Effector memory CD4-positive, alpha-beta T cell (primary cell): ENCODE measurements at places on chromosomes 3 and 15.

- DNase-seq: no peak
Measured at GRCh38 chr15:26298659-26299170, 435.6 kb upstream of the ATP10A start.

DNA sequence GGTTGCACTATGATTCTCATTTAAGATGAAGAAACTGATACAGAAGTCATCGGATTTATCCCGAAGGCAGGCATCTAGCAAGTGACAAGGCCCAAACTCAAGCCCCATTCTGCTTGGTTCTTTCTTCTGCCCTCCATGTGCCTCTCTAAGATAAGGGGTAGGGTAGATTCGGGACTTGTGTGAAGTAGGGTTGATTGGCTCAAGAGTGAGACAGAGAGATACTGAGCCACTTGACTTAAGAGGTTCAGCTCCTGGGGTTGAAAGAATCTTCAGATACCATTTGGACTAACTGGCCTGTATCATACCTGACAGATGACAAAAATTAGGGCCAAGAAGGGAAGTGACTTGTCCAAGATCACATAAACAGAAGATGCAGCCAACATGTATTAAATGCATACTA, 891 bp downstream of the RFT1 start:
- DNase-seq: no peak

- no peak for DNase-seq
Measured at GRCh38 chr3:10732292-10732691, 83.7 kb upstream of the SLC6A11 start.

- no peak for DNase-seq
Measured at GRCh38 chr15:86879250-86880229, 799.9 kb downstream of the AGBL1 start.

- DNase-seq: no peak
Measured at GRCh38 chr3:115693868-115694267, 70.6 kb downstream of the GAP43 start.

GRCh38 chr3:24663406-24663805, 168.8 kb upstream of the THRB start:
- DNase-seq: no peak

DNA sequence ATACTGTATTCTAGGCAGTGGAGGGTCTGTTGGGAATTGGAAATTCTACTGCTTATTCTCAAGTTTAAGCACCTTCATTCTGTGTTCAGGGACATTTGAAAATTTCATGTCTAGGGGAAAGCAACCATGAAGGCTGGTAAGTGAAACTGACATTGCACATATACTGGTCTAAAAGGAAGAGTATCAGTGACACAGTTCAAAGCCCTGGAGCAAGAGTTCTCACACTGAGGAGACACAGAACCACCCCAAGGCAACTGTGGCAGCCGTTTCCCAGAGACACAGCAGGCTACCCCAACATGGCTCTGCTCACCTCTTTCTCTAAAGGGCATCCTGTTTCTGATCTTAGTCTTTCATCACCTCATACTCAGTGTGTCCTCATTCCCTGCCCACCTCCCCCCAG, 67.5 kb downstream of the KCNMB2 start:
- no peak for DNase-seq

- no peak for DNase-seq
Measured at GRCh38 chr3:177711637-177712036, 514.4 kb upstream of the TBL1XR1 start.

DNA sequence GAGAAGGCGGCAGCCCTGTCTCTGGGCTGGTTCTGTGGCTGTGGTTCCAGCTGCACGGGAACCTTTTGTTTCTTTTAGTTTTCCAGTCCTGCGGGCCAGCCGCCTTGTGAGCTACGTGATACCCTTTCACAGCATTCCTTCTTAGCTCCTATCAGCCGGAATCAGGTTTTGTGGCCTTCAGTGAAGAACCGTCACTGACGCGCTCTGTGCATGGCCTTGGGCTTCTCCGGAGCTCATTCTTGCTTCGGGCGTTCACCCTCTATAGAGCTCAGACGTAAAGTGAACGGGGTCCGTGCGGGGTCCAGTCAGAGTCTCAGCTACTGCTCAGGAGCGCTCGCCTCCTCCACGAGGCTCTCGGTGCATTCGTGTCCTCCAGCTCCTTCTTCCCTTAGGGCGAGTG, 166.7 kb downstream of the FAM43A start:
- no peak for DNase-seq

DNA sequence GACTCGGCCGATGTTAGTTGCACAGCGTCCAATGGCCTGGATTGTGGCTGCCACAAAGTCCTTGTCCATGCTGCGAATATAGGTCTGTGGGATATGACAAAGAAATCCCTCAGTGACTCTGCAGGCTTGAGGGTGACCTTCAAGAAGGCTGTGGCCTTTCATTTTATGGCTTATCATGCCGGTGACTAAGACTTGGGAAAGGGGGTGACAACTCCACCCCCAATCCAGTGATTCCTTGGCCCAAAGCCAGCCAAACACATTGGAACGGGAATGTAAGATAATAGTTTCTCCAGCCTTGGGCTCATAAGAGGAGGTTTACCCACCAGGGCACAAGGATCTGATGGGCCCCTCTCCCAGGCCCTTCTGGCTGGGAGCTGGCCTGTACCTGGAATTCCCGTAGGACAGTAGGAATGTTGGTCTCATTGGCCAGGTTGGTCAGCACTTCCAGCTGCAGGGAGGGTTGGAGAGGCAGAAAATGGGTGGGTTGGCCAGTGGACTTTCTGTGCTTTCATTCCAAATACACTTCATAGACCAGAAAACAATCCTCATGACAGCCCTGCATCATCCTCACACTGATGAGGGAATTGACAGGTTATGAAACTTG, 30.7 kb upstream of the CPEB1 start:
- DNase-seq: no peak

DNA sequence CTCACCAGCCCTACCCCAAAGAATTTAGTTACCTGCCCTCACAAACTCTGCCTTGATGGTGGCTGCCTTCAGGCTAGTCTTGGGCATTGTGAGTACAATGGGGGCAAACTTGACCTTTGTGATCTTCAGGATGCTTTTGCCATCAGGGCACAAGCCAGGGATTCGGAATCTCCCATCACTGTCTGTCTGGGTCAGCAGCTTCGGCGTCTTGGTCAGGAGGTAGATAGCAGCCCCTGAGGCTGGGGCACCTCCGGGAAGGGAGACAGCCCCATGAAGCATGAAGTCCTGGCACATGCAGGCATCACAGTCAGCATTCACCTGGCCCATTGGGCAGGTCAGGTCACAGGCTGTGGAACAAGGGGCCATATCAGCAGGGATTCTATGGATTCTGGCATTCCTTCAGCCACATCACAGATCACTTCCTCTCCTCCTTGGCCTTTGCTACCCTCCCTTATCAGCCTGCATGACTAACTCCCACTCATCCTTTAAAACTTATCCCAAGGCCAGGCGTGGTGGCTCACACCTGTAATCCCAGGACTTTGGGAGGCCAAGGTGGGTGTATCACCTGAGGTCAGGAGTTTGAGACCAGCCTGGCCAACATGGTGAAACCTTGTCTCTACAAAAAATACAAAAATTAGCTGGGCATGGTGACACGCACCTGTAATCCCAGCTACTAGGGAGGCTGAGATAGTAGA, 6.9 kb downstream of the CILP start:
- no peak for DNase-seq

DNA sequence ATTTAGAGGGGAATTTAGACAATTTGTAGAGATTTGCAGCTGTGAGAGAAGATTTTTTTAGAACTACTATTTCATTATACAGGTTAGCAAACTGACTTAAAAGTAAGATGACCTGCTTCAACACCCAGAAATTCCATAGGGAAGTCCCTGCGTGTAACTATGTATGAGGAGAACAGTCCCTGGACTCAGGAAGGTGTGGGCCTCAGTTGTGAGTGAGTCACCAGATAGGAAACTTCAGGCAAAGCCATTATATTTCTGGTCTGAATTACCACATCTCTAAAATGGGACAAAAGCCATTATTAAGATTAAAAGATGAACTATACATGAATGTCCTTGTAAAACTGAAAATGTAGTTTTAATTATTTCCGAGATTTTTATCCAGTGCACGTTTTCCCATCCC, 488.3 kb upstream of the GOLIM4 start:
- DNase-seq: no peak

- DNase-seq: no peak
Measured at GRCh38 chr3:31777092-31777491, 204.0 kb downstream of the OSBPL10 start.

DNA sequence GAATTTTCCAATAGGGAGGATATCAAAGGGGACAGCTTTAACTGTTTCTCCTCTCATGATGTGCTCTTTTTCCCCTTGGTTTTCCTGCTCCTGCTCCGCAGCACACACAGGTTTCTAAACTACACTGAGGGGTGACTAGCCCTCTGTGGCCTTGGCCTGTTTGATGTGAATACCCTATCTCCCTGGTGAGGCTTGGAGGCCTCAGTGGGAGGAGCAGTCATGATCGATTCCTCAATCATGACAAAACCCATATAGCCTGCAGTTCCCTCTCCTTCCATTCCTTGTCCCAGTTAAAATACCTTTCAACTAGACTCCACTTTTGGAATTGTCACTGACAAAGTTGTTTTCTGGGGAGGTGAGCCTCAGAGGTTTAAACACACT, 24.0 kb upstream of the USP3 start:
- no peak for DNase-seq

- no peak for DNase-seq
Measured at GRCh38 chr3:117628823-117629291, 919.3 kb downstream of the TUSC7 start.

DNA sequence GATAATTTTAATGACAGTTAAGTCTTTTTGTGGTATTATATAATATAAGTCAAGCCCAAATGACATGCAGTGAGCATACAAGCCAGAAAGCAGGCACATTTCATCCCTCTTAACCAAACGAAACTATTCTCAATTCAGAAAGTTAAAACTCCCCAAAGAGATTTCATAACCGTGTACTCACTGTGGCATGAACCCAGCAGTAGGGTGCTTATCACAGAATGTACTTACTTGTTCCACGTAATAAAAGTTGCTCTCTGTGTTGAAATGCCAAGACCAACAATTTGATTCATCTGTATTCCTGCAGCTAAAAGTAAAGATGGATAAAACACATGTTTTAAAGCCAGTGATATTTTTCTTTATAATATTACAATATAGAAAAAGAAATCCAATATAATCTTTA, 12.1 kb downstream of the GK5 start:
- DNase-seq: no peak

- no peak for DNase-seq
Measured at GRCh38 chr3:186642014-186642413, 1.8 kb downstream of the FETUB start.

DNA sequence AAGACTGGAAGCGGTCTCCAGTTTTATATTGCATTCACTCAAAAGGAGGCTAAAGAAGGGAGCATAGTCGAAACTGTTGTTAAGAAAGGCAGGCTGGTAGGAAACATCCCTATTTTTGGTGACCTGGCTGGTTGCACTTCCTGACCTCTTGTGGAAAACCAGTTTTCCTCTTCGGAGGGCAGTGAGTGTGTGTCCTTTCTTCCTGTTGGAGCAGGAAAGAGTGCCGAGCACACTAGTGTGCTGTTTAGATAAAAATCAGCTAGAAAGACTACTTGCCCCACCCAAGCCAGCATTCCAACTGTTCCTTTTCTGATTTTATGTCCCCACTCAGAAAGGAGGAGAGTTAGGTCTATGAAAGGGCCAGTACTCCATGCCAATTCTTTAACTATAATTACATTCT, 65.1 kb upstream of the CCR4 start:
- no peak for DNase-seq

- DNase-seq: no peak
Measured at GRCh38 chr3:155906900-155907299, 36.5 kb downstream of the GMPS start.

- no peak for DNase-seq
Measured at GRCh38 chr3:126216416-126216815, 36.0 kb upstream of the ALDH1L1 start.

DNA sequence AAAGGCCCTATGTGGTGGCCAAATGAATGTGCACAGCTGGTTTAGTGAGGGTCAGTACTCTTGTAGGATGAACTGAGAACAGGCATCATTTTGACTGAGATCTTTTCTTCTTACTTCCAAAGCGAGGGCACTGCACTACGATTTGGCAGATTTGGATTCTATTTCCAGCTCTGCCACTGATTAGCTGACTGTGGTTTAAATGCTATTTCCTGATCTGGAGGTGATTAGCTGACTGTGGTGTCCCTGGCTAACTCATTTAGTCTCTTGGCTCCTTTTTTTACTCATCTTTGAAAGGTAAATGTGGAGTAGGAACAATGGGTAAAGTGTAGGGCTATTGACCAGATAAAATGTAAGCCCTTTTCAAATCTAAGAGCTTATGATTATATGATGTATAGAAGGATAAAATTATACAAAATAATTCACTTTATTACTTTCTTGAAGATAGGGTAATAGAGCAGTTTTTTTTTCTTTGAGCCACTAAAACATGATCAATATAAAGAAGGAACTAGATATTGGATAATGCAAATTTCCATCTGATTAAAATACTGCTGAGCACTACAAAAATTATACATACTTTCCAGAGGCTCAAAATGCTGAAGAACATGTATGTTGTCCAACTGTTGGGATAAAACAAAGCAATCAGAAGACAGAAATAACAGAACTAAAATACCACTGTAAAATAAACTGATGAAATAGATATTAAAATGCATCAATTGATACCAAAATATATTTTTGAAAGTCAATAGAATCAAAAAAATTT, 39.7 kb upstream of the PLOD2 start:
- DNase-seq: no peak

DNA sequence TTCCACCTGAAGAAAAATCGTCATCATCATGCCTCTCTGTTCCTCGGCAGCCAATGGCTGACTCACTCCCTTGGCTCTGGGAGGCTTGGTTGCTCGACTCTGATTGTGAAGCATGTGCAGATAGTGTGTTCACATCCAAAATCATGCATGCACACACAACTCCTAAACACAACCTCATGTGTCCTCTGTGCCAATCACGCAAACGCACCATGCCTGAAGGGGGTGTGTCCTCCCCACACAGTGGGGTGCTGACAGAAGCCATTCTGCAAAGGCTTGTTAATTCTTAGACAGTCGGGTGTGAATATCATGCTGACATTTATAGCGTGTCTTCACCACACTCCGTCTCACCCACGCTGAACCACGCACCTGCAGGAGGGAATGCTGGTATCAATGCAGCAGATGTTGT, 11.4 kb upstream of the CCDC174 start:
- no peak for DNase-seq

DNA sequence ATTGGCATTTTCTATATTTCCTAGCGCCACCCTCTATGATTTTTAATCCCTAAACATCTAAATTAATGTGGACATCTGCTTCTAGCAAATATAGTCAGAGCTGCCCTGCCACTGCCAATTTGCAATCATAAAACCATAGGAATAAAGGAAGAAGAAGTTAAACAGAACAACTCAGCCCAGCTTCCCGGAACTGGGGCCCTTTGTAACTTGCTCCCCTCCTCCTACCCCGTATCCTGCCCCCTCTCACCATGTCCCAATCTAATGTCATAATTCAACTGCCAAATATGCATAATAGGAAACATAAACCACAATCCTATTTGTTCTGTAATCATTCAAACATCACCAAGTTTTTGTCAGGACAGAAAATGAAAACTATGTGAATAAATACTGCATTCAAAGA, 74.4 kb upstream of the ACP3 start:
- DNase-seq: no peak
